Inflammatory macrophage treated with lipopolysaccharide for 1 hour (primary cell): ENCODE measurements at places on chromosomes 4 and X.
A peak's percentile ranks its signal among the peaks of the same experiment; 100 is the strongest.

DNA sequence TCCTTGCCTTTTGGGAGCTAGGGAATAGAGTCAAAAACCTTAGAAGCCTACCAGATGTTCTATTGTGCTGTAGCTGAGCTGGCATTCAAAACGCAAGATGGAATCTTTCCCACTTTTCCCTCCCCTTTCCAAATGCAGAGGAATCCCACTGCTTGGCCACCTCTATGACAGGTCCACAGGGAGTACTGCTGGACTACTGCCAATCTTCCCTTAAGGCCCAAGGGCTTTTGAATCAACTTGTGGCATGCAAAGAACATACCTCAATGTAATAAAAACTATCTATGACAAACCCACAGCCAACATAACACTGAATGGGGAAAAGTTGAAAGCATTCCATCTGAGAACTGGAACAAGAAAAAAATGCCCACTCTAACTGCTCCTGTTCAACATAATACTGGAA, 139.2 kb upstream of the AGTR2 start:
- no peak for DNase-seq

- no peak for DNase-seq
These were observed 789.5 kb downstream of the TECRL start for GRCh38 chr4:63619771-63620170.

DNA sequence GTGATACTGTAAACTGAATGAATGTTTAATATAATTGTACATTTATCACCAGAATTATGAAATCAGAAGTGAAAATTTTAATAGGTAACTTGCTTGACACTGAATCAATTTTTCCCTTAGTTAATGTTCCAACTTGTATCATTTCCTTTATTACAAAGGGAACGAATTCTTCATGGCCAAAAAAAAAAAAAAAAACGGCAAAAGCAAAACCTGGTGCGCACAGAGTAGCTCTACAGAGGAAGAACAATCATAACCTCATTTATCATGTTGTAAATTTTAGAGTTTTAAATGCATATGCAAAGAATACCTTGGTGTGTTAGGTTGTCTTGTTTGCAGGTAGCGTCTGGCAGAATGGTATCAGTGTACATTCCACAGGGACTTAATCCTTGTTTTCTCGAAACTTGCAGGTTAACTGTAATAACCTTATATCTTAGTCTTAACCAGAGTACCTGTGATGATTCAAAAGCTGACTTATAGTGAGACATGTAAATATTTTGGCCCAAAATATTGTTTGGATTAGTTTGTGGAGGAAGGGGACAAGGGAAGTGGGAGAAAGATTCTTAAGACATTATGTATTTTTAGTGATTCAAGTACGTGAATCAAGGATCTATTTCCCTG, 70.0 kb downstream of the NPNT start:
- no peak for DNase-seq

DNA sequence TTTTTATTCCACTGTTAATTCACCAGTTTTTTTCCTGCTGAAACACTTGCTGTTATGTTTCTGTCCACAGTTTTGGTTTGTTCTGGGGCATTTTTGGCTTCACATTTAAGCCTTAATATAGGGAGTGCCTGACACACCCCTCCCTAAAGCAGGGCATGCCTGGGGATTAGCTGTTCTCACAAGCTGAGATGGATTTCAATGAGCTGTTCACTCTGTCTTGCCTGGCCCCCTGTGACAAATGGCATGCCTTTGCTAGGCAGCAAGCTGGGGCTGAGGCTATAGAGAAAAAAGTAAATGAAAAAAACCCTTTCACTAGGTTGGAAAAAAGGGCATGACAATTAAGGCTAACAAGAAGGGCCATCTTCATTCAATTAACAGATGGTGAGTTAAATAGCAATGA, 22.4 kb downstream of the LPAR4 start:
- DNase-seq, result no peak

- DNase-seq, result no peak
These were observed 16.4 kb downstream of the FHL1 start for GRCh38 chrX:136163689-136164088.

DNA sequence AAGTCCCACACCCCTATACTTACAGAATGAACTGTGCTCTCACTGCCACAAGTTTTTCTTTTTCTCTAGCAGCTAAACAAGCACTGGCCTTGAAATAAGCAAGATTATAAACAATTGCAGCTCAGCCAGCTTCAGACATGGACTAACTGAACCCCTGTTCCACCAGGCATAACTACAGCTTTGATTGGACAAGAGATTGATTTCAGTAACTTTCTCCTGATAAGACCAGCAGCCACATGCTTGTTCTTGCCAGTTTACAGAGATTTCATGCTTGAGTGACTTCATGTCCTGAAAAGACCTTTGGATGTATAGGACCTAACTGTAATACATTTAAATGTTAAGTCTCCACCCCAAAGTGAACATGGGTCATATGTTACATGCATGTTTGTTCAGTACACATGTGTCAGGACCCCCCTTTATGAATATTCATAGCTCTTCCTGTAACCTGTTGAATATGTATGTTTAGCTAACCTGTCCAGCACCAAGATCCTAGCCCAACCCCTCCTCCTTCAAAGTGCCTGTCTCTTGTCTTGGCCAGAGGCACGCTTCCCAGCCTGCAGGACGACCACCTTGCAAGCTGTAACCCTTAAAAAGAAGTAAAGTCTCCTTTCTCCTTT, 27.9 kb downstream of the ZNF275 start:
- no peak for DNase-seq

- DNase-seq, result peak; percentile 78
These were observed 4.2 kb downstream of the PDGFRA start for GRCh38 chr4:54233277-54233696.

DNA sequence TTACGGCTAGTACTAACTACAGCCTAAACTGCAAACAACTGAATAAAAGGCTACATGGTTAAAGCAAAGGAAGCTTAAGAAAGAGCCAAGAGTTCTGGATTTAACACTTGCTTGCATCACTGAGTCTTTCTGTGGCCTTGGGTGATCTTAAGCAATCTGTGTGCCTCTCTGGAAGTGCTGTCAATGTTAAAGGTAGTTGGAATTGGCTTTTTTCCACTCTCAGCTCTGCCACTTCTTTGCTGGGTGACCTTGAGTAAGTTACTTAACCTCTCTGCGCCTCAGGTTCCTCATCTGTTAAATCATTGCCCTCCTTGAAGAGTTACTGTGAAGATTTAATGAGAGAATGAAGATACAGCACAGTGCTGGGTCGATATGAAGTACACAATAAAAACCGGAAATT, 15.7 kb downstream of the SLC2A9 start:
- DNase-seq, result no peak

GRCh38 chr4:38868059-38868960, 704 bp downstream of the FAM114A1 start:
- DNase-seq, result no peak

GRCh38 chr4:56217343-56217890, 169.9 kb downstream of the AASDH start:
- DNase-seq, result no peak

- DNase-seq, result no peak
These were observed 42.0 kb upstream of the PRKG2 start for GRCh38 chr4:81257021-81257420.

- no peak for DNase-seq
These were observed 71.8 kb downstream of the SUPT20HL2 start for GRCh38 chrX:24241822-24242648.

GRCh38 chr4:72338060-72338459, 231.0 kb downstream of the ADAMTS3 start:
- no peak for DNase-seq

DNA sequence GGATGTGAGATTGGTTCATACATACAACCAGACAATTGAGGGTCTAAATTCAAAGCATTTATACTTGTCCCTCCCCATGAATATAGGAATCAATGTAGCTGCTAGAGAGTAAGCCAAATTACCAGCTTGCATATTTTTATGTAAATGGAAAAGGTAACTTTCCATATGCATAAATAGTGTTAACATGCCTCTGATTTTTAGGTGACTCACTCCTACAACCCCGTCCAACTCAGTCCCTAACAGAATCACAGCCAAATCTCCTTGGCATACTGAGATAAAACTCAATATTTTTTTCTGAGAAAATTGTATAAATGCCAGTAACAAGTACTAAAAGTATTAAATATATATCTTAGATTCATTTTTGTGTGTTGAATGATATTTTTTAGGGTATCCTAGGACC, 67.2 kb downstream of the INPP4B start:
- DNase-seq, result no peak

- DNase-seq, result no peak
These were observed 48.3 kb upstream of the GRPR start for GRCh38 chrX:16075087-16075486.

DNA sequence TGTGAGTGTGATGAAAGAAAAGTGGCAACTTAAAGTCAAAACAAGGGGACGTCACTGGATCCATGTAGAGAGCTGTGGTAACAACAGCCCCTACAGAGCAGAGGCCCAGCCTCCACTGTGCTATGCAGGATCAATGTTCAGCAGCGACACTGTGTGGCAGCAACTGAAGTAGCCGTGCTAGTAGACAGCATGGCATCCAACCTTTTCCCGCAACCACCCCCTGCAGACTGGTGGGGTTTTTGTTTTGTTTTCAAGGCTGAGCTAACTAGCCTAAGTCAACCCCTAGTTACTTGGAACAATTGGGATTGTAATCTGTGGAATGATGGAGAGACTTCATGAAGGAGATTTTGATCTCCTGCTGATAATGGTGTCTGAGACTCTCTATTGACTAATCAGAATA, 44.4 kb upstream of the PPARGC1A start:
- DNase-seq, result no peak

DNA sequence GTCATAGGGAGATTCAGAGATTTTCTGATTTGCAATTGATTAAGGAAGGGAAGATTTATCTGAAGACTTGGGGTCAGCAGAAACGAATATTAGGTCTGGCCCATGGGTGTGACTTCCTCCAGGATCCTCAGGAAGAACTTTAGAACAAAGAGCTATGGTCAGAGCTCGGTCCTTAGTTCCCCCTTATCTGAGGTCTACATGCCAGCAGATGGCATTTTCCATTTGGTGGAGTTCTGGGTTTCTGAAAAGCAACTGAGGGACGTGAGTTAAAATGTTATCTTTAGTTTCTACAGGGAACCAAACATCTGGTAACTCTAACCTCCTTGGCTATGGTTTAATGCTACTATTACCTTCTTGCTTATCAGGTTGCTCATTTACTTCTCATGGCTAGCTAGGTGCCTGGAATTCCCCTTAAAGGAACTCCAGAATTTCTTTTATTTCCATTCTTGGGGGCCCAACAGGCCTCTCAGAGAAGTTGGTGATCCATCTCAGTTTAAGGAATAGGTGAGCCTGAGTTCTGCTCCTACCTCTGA, 40.7 kb downstream of the KLF3 start:
- no peak for DNase-seq

- DNase-seq, result no peak
These were observed 40.5 kb downstream of the HAND2 start for GRCh38 chr4:173489514-173489913.

- DNase-seq, result no peak
These were observed 11.8 kb downstream of the CLDN2 start for GRCh38 chrX:106931831-106932491.

DNA sequence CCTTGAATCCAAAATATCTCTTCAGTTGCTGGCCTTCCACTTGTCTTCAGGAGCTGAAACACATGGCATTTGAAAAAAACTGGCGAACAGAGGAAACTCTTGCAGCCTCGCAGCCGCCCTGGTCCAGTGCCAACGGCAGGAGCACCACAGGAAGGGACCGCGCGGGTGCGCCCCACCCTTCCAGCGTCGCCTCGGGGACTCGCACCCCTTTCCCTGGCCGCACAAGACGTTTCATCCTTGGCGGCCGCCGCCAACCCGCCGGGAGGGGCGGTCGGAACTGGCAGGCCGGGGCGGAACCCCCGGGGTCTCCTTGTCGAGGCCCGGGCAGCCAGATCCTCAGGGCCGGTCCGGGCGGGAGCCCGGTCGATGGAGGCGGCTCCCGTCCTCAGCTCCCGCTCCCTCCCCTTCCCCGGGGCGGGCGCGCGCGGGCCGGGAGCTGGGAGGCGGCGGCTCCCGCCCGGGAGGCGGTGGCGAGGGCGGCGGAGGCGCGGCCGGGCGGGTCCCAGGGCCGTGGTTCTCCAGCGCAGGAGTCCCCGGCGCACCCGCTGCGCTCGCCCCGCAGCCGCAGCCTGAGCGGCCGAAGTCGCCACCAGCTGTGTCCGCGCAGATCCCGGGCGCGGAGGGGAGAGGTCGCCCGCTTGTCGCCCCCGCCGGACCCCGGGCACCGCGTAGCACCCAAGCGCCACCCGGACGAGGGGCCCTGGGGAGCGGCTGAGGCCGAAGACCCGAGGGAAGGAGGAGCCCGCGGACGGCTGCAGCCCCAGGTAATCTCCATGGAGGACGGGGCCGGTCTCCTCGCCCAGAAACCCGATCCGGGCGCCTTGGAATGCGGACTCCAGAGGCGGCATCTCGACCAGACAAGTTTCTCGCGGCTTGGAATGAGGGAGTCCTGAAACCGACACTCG, 886 bp upstream of the NDST3 start:
- DNase-seq, result no peak

DNA sequence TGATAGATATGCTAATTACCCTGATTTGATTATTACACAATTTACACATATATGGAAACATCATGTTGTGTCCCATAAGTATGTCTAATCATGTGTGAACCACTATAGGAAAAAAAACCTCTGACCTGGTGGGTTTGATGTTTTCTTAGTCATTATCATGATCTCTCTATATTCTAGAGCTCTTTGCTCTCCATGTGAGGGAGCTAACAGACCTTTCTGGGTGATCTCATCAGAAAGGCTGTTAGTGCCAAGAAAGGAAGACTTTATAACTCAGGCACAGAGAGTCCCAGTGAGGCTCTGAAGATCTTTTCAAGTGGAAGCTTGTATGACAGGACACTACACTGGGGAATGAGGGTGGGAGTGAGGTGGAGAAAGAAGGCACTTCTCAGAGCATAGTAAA, 527.7 kb upstream of the MAGEB2 start:
- DNase-seq, result no peak

GRCh38 chr4:6773106-6773505, 9.4 kb upstream of the KIAA0232 start:
- no peak for DNase-seq

- no peak for DNase-seq
These were observed 19.9 kb downstream of the PHKA1 start for GRCh38 chrX:72694170-72694569.

DNA sequence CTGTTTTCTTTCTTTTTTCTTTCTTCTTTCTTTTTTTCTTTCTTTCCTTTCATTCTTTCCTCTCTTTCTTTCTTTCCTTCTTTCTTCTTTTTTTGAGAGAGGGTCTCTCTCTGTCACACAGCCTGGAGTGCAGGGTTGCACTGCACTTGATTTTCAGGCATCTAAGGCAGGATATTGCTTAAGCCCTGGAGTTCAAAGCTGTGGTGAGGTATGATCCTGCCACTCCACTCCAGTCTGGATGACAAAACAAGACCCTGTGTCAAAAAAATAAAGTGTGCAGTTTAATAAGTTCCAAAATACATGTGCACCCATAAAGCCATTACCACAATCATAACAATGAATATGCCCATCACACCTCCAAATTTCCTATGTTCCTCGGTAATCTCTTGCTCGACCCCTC, 10.6 kb upstream of the ZNF718 start:
- no peak for DNase-seq

- no peak for DNase-seq
These were observed 54.2 kb downstream of the MOSPD2 start for GRCh38 chrX:14927401-14927800.
